ENCODE measurements at places on chromosomes 2 and 18. TPM values are rescaled to one million over a fixed set of nuclear protein-coding genes. Genes with fewer than 3 reads are reported as not detected.
A peak's percentile ranks its signal among the peaks of the same experiment; 100 is the strongest.

DNA sequence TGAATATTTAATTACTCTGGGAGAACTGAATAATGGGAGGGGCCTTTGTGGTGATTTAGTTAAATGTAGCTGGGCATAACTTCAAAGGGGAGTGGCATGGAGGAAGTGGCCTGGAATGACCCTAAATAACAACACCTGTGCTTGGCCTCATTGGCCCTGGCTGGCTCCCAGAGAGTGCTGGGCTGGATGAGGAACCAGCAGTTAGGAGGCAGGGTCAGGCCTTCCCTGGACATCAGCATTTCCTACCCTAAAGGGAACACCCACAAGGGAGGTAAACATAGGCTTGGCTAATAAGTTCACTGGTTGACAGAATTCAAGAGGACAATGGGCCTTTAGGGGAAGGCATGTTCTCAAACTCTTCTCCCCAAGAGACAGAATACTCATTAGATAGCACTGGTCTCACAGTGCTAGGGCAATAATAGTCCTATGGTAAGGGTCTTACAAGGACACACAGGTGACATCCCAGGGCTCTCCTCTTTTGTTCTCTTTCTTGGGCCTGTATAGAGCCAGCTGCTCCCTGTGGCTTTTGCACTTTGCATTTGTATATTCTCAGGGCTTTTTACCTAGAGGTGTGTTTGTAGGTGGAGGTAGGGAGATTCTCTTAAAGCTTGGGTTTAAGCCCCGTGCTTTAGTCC lies 106.8 kb downstream of the ZNF519 start:
- DNase-seq, result peak; percentile 29

DNA sequence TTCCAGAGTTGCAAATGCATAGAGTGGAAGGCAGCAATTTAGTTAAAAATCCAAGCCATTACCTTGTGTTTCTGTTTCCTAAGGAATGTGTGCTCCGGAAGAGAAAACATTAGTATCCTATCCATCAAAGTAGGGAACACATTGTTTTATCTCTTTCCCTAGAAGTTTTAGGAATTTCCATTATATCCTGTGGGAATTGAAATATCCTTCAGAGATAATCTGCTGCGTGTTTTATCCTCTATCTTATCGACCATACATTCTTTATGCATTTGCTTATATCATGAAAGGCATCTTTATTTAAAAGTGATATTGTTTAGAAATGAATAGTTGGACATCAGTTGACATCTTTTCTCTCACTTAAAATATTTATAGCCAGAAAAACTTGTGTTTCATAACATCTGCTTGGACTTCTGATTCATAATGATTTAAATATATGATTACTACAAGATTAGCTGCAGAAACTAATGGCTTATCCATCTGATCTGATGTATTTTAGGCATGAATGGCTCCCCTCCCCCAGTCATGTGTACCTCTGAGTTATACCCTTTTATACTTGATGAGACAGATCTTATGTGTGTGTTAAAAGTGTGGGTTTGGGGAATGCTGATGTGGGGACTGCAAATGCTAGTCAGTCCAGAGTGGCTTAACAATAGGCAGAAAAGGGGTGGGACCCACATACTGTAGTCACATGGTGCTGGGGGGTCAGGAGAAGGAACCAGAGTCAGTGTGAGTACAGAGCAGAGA lies 136.2 kb upstream of the ARHGAP28 start:
- DNase-seq, result no peak

DNA sequence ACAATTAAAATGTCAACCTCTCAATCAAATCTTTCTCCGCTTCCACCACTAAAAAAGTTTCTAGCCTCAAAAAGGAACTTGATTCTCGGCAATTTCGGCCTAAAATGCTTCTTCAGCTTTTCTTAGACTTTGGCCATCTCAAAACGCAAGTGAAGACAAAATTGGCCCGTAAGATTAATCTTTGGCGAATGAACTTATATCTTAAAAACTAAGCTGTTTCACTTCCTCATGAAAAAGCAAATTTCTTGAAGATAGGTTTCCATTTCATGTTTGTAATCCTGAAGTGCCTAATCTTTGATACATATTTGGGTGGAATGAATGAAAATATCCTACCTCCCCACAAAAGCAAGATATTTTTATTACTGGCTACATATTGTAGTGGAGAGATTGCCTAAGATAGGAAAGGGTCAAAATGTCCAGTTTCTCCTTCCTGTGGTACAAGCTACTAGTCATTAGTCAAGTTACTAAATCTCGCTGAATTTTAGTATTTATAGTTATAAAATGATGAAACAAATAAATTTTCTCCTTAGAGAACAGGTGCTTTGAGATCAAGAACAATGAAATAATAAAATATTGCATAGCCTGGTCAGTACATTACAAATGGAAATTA lies 85.4 kb upstream of the ZEB2 start:
- DNase-seq, result no peak

- no peak for DNase-seq
These were observed 97.6 kb downstream of the POLE4 start for GRCh38 chr2:75055820-75056675.

GRCh38 chr18:23746851-23747250 lies 57.6 kb downstream of the LAMA3 start:
- no peak for DNase-seq

DNA sequence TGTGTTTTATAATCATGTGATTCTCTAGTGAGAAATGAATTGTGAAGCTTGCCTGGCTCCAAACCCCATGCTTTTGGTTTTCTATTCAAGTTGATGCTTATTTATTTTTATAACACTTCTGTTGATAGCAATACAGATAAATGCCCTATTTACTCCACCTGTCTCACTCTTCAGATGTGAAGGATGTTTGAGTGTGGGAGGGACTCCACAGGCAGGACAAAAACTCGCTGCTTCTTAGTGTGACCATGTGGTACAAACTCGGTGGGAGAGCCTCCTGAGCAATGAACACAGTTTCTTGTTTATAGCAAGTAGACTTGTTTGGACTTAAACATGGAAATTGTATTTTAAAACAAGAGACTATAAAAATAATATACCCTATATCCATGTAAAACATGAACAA lies 219.7 kb downstream of the GULP1 start:
- DNase-seq, result no peak

DNA sequence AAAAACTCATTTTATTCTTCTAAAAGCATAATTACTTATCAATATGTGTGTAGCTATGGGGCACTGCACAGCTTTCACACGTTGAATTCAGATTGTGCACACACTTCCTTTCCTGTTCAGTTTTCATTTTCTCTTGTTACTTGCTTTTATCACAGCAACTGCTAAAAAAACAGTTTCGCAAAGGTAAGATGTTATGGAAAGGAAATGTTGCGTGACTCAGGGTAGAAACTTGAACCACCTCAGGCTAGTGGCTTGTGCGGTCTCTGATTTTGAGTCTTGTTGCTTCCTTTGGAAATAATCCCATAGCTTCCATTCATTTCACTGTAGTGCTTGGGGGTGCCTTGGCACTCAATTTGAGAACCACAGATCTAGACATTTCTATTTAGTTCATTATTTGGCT lies 171.9 kb downstream of the FMNL2 start:
- no peak for DNase-seq

GRCh38 chr2:237700512-237701032 lies 73.2 kb downstream of the LRRFIP1 start:
- no peak for DNase-seq

- peak; percentile 86 for DNase-seq
These were observed at the start of gene INPP1 for GRCh38 chr2:190343536-190344275. Gene INPP1 (plus strand): TSS chr2:190343589. CDS start chr2:190360103, 16,514 bp downstream.

GRCh38 chr18:28183418-28184078 lies 6.6 kb upstream of the CDH2 start:
- DNase-seq, result no peak

DNA sequence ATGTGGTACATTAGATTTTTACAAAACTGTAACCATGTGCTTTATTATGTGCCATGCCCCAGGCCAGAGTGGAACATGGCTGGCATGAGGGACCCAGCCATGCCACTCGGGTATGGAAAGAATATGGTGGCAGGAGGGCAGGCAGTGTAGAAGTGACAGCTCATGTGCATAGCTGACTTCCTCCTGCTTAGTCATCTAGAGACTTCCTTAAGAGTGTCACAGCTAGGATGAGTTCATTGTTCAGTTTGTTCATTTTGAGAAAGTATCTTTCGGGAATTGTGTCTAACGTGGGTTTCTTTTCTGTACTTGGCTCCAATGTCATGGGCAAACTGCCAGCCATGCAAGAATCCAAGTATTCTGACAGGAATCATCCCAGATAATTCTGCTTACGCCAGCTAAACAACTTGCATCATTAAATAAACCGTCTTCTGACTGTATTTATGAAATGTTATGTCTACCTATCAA lies 94.3 kb upstream of the ITGB6 start:
- DNase-seq, result peak; percentile 3

DNA sequence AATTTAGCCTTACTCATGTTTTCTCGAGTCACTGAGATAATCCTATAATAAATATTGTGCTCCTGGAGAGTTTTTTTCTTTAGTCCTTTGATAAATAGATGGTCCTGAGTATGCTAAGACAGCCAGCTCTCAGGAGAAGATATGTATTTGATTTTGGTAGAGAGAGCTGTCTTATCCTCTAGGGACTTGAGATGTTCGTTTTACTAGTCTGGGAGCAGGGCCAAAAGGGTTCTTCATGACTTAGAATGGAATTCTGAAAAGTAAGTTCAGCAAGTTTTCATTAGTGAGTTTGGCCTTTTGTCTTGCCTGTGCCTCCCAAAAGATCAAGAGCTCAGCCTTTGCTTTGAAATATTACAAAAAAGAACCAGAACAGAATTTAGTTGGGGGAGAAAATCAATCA lies 246.7 kb downstream of the BABAM2 start:
- no peak for DNase-seq

- DNase-seq, result peak; percentile 2
These were observed 144.0 kb downstream of the TNS1 start for GRCh38 chr2:217858519-217859491.

DNA sequence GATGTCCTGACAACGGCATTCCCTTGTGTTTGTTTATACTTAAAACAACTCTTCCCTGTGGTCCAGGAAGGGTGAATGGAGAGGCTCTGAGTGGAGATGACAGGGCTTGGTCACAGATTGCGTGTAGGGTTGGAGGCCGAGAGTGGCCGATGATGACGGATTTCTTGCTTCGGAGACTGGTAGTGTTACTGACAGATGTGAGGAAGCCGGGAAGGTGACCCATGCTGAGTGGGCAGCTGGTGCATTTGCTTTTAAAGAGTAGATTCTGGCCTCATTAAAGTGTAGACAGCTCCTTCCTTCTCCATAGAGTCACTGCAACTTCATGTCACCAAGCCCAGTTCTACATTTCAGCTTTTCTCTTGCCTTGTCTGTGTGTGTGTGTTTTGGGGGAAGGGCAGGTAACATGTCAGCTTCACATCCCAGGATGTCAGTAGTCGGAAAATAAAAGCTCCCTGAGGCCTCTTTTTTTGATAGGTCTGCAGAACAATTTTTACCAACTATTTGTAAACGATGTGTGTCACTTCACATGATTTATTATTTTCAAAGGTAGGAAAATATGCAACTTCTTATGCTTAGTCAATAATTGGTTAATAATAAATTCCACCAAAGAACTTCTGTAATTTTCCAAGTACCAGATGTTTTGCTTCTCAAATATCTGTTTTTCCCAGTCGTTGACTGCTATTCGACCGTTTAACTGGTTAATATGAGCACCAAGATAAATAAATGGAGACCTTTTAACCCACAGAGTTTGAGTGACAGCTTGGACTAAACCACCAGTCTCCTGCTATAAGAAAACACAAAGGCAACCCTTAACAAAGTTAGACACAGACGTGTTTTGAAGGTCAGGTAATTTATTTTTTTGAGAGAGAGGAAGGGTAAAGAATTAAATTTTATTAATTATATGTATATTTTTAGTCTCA lies 436.9 kb downstream of the SLC4A3 start:
- no peak for DNase-seq

GRCh38 chr2:165499131-165499530 lies 29.6 kb downstream of the CSRNP3 start:
- no peak for DNase-seq

GRCh38 chr2:46150445-46150955 lies 146.7 kb upstream of the EPAS1 start:
- no peak for DNase-seq

GRCh38 chr18:35368595-35368994 lies 8.5 kb downstream of the ZNF396 start:
- no peak for DNase-seq

DNA sequence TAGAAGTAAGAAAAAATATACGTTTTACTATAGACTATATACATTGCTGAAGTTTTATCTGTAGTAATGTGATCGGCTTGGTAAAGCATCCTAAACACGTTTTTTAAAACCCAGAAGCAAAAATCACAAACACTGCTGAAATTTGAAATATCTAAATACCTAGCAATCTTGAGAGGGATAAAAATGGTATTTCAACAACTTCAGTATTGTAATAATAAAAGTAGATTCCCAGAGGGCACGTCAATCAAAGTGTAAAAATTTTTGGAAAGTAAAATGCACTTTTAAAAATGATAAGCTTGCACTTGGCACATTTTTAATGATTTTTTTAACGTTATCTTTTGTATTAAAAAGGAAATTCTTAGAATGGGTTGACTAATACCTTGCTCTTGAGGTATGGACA lies 1.6 kb downstream of the ZC3H6 start:
- DNase-seq, result no peak

DNA sequence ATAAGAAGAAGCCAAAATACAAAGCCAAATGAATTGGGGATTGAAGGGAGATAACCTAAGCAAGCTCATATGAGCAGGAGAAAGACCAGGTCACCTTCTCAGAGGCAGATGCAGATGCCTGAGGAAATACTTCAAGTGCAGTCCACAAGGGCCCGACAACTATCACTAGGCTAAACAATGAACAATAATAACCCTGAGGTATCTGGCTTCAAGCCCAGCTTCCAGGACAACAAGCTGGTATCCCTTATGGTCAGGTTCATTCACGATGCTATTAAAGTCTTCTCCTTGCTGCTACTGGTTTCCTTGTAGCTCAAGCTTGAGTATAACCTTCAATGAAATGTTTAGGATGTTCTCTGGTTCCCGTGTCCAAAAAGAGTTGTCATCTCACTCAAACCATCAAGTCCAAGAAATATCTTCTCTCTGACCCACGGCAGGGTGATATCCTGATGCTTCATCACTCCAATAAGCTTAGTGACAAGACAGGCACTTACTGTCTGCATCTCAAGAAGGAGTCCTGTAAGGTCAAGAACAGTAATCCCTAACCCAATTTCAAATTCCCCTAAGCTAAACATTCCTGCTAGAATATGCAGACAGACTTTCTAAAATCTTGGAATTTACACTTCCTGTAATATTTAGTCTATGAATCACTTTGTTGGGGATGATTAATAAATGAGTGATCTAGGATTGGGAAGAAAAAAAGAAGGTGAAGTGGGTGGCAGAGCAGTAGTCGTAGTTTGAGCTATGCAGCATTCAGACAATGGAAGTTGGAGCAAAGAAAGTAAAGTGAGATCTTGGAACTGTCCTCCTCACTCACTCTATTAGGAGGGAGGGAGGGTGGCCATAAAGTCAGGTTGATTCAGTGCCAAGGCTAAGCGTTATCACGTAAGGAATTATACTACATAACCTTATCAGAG lies 33.1 kb downstream of the CHN1 start:
- DNase-seq, result peak; percentile 92

GRCh38 chr2:64987001-64987955 lies 1.9 kb upstream of the SLC1A4 start:
- DNase-seq, result peak; percentile 62

OSBPL6 gene
- polyA plus RNA-seq, result 1.6 TPM

NT5DC4 gene
- 0.86 TPM for polyA plus RNA-seq

TBR1 gene
- polyA plus RNA-seq, result 0.03 TPM

CLEC4F gene
- polyA plus RNA-seq, result 0.13 TPM

LBX2 gene
- polyA plus RNA-seq, result 5.8 TPM

UGP2 gene
- polyA plus RNA-seq, result 104 TPM

NEU2 gene
- polyA plus RNA-seq, result not detected

Data from small intestine (tissue), 16 donors.